Inflammatory macrophage treated with lipopolysaccharide for 1 hour (primary cell): ENCODE measurements at places on chromosomes 7 and 10.

DNA sequence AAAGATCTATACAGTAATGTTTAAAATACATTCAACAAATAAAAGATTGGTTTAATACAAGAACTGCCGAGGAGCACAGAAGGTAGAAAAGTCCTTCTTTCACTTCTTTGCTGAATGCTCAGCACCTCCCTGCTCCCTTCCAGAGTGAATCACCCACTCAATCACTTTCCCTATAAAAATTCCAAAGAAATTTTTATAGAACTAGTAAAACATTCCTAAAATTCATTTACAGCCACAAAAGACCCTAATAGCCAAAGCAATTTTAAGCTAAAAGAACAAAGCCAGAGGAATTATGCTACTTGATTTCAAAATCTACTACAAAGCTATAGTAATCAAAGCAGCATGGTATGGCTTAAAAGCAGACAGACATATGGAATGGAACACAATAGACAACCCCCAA is 320.9 kb downstream of the PCLO start:
- no peak for DNase-seq

- DNase-seq, result no peak
These were observed 58.1 kb upstream of the HABP2 start for GRCh38 chr10:113494761-113495160.

DNA sequence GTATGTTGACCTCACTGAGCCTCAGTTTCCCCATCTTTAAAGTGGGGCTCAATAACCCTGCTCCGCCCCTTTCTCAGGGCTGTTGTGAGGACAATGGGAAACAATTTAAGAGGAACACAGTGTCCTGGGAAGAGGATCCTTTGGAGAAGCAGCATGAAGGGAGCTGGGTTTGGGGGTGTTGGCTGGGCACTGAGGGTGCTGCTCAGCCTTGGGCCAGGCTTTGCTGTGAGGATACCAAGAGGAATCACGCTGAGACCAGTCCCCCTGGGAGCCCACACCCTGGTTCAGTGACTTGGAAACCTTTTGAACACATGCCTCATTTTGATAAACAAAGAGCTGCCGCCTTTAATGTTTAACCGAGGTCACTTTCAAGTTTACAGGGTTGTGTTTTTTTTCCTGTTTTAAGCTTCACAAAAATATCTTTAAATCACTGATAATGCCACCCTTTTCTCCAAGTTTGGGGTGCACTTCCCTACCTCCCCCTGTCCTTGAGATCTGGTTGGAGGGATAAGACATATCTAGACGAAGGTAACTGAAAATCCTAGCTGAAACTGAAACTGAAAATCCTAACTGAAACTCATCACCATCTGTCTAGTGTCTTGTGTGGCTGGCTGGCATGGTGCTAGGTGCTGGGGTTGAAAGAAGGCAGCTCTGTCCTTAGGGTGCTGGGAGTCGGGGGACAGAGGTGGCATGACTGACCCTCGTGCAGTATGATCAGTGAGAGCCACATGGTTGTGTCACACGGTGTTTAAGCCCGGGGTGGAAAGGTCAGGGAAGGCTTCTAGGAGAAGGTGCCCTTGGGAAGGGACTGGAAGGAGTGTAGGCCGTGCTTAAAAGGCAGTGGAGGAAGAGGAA is 27.7 kb downstream of the ZNF775 start:
- DNase-seq, result peak; percentile 23

DNA sequence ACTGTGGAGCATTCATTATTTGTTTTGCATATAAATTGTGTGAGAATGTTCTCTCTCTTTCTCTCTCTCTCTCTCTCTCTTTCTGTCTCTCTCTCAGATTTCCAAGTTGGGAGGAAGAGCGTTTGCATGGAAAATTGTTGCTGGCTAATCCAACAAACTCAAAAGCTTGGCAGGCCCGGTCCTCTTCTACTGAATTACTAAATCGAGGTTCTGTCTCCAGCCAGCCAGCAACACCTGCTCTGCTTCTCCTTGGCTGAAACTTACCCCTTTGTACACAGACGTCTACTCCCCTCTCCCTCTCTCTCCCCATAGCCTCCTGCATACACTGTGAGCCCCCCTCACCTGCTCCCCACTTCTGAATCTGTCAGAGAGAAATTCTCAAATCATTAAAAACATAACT is 996.4 kb upstream of the AUTS2 start:
- no peak for DNase-seq

- DNase-seq, result no peak
These were observed 172.0 kb upstream of the ITGB1 start for GRCh38 chr10:33129996-33130386.
